ENCODE measurements at places on chromosomes 12 and 14.

DNA sequence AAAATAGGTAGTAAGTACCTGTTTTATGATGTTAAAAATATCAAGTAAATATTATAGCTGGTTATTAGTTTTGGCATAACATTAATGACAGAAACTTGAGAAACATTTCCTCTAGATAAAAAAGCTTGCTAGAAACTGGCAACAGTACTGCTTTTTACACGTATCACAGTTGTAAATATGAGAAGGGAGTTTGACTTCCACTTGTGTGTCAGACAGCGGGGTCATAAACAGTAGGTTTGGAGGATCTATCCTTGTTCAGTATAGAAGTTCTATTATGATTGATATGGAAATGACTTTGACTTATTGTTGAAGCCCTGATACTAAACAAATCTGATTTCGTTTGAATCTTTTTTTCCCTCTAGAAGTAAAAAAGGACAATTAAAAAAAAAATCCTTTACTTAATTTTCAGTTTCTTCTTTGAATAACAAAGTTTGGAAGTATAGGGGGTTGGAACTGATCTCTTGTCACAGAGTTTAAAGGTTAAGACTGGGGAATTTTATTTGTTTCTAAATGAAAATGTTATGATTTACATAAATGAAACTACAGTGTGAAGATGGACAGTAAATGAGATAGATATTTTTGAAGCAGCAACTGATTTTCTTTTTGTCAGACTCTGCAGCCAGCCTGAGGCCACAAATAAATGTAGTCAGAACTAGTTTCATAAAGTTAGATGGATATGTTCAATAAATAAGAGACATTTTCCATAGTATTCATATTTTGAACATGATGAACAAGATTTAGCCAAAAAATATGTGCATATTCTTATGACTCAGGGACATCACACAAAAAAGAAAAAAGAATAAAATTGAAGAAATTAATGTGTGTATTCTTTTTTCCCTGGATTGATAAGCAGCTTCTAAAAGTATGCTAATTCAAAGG, 50.1 kb downstream of the WNK1 start:
- no peak for DNase-seq

DNA sequence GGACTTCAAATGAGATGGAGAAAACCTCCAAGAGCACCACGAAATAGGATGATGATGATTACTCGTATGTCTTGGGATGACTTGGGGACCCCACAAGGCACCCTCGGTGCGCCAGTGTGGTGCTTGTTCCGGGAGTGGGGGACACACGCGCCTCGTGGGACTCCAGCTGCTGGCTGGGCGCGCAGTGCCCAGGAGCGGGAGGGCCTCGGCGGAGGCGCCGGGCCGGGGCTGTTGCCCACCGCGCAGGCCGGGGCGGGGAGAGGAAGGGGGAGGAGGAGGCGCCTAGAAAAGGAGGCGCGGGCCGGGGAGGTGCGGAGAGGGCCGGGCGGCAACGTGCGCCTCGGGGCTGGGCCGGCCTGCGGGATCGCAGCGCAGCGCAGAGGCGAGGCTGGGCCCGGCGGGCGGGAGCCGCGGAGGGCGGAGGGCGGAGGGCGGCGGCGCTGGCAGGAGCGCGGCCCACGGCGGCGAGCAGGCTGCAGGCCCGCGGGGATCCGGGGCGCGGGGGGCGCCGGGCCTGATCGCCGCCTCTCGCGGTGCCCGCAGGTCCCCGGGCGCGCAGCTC, at the start of gene RFLNA:
TSS of gene RFLNA (plus strand) at position 314 of the 562 bp plus-strand sequence. CDS start 337 bp downstream, outside the sequence.
- DNase-seq = no peak

DNA sequence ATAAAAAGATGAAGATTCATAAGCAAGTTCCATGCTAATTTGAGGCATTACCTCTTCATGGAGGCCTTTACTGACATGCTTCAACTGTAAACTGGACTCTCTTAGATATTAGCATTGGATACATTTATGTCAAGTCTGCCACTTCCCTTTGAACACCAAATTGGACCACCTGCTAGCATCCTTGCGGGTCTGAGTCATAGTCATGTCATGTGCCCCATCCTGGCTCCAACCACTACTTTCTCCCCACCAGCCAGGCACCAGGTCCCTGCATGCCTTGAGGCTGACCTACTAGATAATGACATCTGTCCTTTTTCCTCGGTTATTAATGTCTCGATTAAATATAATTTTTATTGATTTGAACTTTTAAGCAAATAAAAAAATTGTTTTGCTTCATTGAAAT, 32.9 kb upstream of the EEA1 start:
- no peak for DNase-seq

- no peak for DNase-seq
These were observed 461.2 kb downstream of the TMEM121 start for GRCh38 chr14:105987563-105987962.

DNA sequence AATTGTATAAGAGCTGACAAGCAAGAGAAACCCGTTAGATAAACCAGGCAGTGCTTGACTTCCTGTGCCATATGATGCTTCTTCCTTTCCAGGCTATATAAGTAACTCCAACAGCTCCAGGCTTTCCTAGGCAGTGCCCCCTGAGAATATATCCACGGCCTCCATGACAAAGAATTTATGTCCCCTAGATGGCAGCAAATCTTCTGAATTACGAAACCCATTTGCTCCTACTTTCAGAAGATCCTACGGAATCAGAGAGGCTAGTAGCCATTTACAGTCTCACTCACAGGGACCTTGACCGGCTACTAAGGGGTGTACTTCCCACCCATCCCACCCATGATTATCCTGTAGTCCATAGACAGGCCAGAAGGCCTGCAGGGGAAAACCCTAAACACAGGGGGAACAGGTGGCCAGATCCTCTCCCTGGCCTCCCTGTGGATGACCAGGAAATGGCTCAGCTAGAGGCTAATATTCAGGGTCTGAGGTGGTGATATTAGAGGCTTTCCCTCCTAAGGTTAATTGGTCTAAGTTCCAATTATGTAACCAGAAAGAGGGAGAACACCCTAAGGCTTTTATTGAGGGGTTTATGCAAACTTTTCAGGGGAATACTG, 77.2 kb upstream of the DCD start:
- DNase-seq = peak; percentile 13

GRCh38 chr12:63066782-63067181, 84.2 kb downstream of the AVPR1A start:
- no peak for DNase-seq

- no peak for DNase-seq
These were observed 236.3 kb downstream of the GALC start for GRCh38 chr14:87756661-87757060.

GRCh38 chr14:74506411-74506851, 12.9 kb downstream of the ISCA2 start:
- DNase-seq = no peak

DNA sequence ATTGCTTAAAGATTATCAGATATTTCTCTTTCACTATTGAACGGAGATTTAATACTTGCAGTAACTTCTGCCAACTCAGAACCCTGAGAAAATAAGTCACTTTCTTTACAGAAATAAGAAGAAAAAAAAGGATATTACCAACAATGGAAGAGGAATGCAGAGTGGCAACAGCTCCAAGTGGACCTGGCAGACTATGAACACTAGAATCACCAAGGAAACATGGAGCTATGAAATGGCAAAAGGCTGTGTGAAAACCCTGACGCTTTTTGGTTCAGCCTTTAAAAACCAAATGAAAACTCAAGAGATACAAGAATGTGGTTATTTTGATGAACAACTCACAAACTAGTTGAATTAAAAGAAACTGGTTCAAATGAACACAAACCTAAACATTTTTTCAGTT, 17.7 kb downstream of the DTD2 start:
- DNase-seq = no peak

GRCh38 chr12:80040075-80040738, 59.1 kb upstream of the OTOGL start:
- no peak for DNase-seq

GRCh38 chr12:132484183-132484890, 5.6 kb upstream of the FBRSL1 start:
- no peak for DNase-seq

DNA sequence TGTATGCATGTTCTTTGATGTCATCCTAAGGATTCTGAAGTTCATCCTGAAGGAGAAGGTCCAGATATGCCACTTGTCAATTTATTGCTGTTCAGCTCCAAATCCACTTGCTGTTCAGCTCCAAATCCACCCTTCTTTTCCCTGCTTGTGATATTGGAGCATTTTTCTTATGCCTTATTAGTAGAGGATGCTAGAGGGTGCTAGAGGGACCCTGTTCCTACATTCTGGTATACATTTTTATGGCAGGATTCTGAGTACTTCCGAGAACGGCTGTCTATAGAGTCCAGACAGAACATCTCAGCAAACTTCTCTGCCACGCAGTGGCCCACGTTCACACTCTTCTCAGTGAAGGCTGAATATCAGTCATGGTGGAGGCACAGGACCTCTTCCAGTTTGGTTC, 406.7 kb downstream of the NOVA1 start:
- no peak for DNase-seq

DNA sequence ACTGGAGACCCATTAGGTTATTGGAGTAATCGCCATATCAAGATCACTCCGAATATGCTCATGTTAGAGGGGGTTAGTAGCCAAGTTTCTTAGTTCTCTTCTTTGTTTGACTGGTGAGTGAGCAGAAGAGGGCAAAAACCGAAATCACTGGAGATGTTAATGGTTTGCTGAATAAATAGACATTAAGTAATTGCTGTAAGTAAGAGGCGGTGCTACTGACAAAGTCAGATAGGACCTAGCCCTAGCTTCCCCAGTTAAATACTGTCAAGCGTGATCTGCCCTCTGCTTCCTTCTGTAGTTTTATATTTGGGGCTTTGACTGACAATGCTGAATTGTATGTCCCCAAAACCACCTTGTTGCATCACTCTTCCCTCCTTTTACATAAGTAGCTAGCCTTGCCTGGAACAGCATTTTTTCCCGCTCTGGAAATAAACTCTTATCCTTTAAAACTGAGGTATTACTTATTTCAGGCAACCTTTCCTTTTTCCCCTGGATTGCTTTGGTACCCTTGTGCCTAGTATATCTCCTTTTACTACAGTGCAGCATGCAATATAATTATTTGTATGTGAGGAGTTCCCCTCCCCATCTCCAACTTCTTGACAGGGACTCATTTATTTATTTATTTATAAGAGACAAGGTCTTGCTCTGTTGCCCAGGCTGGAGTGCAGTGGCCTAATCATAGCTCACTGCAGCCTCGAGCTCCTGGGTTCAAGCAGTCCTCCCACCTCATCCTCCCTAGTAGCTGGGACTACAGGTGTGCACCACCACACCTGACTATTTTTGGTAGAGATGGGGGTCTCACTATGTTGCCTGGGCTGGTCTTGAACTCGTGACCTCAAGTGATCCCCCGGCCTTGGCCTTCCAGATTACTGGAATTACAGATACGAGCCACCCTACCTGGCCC, 1.4 kb downstream of the SNRPF start:
- DNase-seq = no peak

DNA sequence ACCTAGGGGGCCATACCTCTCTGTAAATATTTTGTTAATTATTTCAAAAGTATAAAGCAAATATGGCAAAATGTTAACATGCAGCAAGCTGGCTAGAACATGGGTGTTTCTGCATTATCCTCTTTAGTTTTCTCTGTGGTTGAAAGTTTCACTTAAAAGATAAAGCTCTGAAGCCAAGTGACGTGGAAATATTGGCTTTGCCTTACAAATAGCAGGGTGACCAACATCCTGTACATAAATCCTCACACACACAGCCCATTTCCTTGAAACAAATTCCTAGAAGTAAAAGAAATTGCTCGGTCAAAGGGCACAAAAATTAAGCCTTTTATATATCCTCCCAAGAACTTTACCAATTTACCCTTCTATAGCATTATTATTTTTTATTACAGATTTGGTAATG, 10.6 kb upstream of the VWF start:
- DNase-seq = no peak

DNA sequence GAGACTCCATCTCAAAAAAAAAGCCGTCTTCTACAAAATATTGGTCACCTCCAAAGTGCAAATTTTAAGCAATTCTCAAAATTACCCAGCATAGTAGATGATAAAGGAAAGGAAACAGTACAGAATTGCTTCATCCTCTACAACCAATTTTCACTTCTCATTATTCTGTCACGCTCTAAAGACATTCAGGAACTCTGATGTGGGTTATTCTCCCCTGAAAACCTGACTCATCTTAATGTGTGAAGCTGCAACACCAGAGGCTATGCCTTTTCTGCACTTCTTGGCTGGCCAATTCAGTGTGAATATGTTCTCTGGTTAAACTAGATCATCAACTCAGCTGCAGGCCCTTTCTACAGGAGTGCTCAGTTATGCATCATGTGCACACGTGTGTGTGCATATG, 11.0 kb downstream of the PTGER2 start:
- no peak for DNase-seq

GRCh38 chr14:68736471-68736871, 56.4 kb downstream of the ZFP36L1 start:
- DNase-seq = no peak

GRCh38 chr12:59131462-59131861, 211.2 kb upstream of the LRIG3 start:
- no peak for DNase-seq

GRCh38 chr12:79331870-79332269, 358.9 kb downstream of the PAWR start:
- DNase-seq = no peak

GRCh38 chr12:52837413-52837741, 3.3 kb upstream of the KRT79 start:
- no peak for DNase-seq

DNA sequence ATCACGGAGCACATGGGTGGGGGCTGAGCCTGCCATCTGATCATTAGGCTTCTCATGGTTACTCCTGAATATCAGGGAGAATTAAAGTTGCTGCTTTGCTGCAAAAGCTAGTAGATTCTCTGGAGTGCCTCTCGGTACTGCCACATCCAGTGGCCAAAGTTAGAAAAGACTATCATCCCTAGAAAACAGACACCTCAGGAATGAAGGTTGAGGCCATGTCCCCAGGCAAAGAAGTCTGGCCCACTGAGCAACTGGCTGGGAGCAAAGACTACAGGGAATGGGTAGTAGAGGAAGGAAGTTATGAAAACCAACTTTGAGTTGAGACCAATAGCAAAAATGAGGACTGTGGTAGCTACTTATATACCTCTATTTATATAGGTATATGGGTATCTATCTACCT, 258.7 kb downstream of the EFCAB11 start:
- DNase-seq = no peak

- no peak for DNase-seq
These were observed 5.9 kb upstream of the B3GNT4 start for GRCh38 chr12:122197612-122197966.

DNA sequence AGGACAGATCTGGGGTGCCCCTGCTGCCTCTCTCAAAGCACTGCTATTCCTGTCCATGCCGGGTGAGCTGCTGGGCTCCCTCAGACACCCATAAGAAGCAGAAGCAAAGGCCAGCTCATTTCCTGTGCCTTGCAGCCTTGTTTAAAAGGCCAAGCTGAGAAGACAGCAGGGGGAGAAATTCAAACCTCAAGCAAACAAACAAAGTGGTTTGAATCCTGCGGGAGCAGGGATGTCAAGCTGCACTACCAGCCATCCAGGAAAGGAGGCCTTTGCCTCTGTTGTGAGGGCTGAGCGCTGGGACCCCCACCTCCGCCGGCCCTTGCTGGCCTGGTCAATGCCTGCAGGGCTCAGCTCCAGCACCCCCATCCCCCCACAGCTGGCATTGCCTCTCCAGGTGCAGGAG, 176.5 kb downstream of the PIWIL1 start:
- peak; percentile 85 for DNase-seq

- DNase-seq = peak; percentile 73
These were observed 44.0 kb upstream of the REP15 start for GRCh38 chr12:27652174-27652763.

Data from SHP77 (cell line).